Lower lobe of right lung (tissue), 2 donors: ENCODE measurements at places on chromosomes 5 and 9. TPM values are rescaled to one million over a fixed set of nuclear protein-coding genes. Genes with fewer than 3 reads are reported as not detected.
A peak's percentile ranks its signal among the peaks of the same experiment; 100 is the strongest.

- H3K27me3 ChIP-seq, result no peaks in the 10 kb centered on the region
- no peak overlapping the region for H3K27ac ChIP-seq
Observed at GRCh38 chr5:136810261-136810801, 445.0 kb upstream of the TRPC7 start.

- H3K27me3 ChIP-seq, result no peaks in the 10 kb centered on the region
- H3K4me3 ChIP-seq, result no peak overlapping the region
- peaks cover 11% of the 10 kb centered on the region for H3K36me3 ChIP-seq
- DNase-seq, result no peak
- peaks cover 2% of the 10 kb centered on the region for H3K4me1 ChIP-seq
- no peak overlapping the region for H3K27ac ChIP-seq
Observed at GRCh38 chr5:14721990-14722656, 57.6 kb downstream of the OTULIN start.

DNA sequence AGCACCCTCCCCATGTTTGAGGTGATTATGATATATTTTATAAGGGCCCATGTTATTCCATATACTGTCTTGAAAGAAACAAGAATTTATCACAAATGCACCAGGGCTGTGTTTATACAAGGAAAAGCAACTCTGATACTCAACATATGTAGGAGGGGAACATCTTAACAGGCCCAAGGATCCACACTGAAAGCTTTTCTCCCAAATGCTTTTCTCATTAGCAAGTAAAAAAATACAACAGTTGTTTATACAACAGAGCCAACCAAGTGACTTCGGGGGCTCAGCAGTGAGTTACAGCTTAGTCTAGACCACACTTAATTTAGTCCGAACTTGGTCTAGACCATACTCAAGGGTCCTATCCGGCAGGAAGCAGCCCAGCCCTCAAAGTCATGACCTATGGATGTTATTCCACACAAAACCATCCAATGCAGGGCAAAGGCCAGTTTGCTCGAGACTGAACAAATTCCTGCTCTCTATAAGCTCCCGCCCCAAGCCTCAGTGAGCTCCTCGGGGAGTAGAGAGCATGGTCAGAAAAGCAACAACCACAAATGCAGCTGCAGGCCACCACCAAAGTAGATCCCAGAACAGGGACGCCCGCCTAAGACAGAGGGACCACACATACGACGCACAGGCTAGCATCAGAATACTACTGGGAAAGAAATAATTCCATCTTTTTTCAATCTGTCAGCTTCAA is 6.8 kb downstream of the GZMK start:
- H3K4me1 ChIP-seq, result no peaks in the 10 kb centered on the region
- H3K27ac ChIP-seq, result no peak overlapping the region
- no peak for DNase-seq
- no peak overlapping the region for H3K4me3 ChIP-seq
- H3K36me3 ChIP-seq, result no peaks in the 10 kb centered on the region

DNA sequence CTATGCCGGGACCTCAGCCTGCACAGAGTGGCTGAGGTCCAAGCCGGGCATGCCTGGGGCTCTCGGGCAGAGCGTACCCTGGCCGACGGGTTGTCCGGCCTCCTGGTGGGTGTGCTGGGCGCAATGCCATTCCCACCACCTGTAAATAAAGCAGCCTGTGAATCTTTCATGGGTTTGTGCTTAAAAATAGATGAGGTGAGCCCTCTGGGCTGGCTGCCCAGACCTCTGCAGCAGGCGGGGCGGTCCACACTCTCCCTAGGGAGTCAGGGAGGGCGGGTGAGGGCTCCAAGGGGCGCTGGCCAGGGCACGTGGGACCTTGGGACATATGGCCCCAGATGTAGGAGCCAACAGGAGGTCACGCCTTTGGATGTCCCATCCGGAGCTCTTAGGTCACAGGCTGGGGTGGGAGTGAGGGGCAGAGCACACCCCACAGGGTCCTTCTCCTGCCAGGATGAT is 3.6 kb upstream of the AGPAT2 start:
- H3K36me3 ChIP-seq, result no peaks in the 10 kb centered on the region
- H3K27me3 ChIP-seq, result no peaks in the 10 kb centered on the region
- peaks cover 72% of the 10 kb centered on the region for H3K4me1 ChIP-seq
- H3K27ac ChIP-seq, result peak overlapping the region; percentile 54
- H3K4me3 ChIP-seq, result no peak overlapping the region
- DNase-seq, result peak; percentile 72

- H3K27ac ChIP-seq, result no peak overlapping the region
- no peak overlapping the region for H3K4me3 ChIP-seq
- no peaks in the 10 kb centered on the region for H3K27me3 ChIP-seq
- no peaks in the 10 kb centered on the region for H3K36me3 ChIP-seq
Observed at GRCh38 chr5:12322042-12322441, 417.8 kb upstream of the CTNND2 start.

DNA sequence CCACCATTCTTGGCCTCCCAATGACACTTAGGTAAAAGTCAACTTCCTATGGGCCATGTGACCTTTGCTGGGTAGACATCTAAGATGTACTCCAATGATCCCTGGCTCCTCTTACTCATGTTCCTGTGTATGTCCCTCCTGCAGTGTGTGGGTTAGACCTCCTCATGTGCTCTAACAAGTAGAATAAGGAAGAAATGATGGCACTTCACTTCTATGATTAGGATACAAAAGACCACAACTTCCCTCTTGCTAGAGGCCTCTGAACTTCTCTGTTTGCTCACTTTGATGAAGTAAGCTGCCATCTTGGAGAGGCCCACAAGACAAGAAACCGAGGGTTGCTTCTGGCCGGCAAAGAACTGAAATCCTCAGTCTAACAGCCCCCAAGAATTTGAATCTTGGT is 131.8 kb downstream of the TAF11L14 start:
- no peaks in the 10 kb centered on the region for H3K4me1 ChIP-seq
- H3K27ac ChIP-seq, result no peak overlapping the region
- H3K4me3 ChIP-seq, result no peak overlapping the region
- H3K36me3 ChIP-seq, result no peaks in the 10 kb centered on the region

DNA sequence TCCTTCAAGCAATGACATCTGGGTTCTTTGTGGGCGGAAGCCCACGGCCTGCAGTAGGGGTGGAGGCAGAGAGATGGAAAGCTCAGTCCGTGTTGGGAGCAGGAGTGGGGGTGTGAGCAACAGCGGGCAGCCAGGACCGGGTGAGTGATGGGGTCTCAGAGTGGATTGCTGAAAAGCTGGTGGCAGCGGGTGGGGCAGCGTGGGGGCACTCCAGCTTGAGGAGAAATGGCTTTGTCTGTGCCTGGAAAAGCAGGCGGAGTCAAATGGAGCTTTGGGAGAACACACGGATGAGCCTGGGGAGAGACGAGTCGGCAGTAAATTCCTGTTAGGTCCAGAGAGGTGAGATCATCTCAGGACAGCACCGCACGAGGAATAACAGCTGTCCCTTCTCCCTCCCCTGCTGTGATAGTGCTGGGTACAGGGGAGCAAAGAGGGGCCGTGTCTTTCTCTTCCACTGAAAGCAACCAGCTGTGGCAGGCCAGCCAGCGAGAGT is 42.1 kb downstream of the CACNA1B start:
- no peaks in the 10 kb centered on the region for H3K27me3 ChIP-seq
- no peaks in the 10 kb centered on the region for H3K36me3 ChIP-seq
- H3K27ac ChIP-seq, result no peak overlapping the region

GRCh38 chr9:135584371-135584770 is 22.8 kb downstream of the PAEP start:
- no peaks in the 10 kb centered on the region for H3K4me1 ChIP-seq
- H3K27ac ChIP-seq, result no peak overlapping the region
- H3K27me3 ChIP-seq, result peaks cover 4% of the 10 kb centered on the region
- H3K36me3 ChIP-seq, result no peaks in the 10 kb centered on the region
- no peak overlapping the region for H3K4me3 ChIP-seq

DNA sequence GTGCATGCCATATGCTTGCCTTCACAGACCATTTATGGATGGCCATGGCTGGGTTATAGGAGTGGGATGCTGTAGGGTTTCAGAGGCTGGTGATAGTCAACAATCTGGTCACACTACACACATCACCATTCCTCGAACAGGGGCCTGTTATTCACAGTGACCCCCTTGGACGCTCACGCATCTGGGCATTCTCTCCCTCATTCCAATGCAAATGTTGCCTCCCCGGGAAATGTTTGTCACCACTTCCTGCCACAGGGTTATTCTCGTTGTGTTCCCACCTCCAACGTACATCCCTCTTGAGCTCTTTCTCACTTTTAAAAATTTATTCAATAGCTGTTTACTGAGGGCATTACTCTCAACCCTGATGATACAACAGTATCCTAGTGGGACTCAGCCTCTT is 135.4 kb downstream of the SCAMP1 start:
- H3K4me1 ChIP-seq, result peaks cover 36% of the 10 kb centered on the region
- DNase-seq, result no peak
- no peak overlapping the region for H3K27ac ChIP-seq
- no peaks in the 10 kb centered on the region for H3K36me3 ChIP-seq
- H3K27me3 ChIP-seq, result no peaks in the 10 kb centered on the region

DNA sequence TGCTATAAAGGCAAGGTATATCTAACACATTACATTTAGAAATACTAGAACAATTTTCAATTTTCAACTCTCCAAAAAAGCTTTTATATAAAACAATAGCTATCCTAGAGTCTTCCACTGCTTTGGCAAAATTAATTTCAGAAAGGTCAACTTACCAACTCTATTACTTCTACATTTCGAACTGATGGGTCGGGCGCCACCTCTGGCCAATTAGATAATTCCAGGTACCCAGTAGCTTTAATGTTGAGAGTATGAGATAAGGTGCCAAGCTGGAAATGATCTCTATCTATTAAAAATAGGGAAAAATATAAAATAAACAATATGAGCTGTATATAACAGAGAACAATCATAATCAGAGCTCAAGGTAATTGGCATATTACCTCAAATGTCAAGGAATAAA is 166.6 kb downstream of the AP3B1 start:
- no peaks in the 10 kb centered on the region for H3K27me3 ChIP-seq
- H3K36me3 ChIP-seq, result peaks cover 23% of the 10 kb centered on the region
- H3K4me3 ChIP-seq, result no peak overlapping the region
- H3K27ac ChIP-seq, result no peak overlapping the region
- no peaks in the 10 kb centered on the region for H3K4me1 ChIP-seq

PCDHAC1 gene
- 3.1 TPM for total RNA-seq

IFNK gene
- not detected for total RNA-seq

SMIM32 gene
- not detected for total RNA-seq
